ENCODE measurements at places on chromosomes 2 and 18.

DNA sequence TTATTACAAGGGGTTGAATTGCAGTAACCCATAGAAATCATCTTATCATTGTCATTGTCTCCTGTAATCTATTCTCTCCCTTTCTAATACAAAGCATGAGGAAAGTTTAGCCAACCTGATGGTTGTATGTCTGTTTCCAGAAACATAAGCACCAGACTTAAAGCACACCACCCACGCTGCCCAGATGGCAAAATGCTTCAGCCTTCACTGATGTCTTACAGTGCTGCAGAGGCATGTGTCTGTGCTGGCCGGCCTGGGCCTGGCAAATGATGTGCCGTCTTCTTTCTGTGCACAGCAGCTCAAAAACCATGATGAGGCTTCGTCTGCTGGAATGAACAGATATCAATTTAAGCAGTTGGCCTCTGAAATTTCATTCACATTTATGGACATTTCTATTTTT, 443.0 kb upstream of the RGPD4 start:
- no peak for DNase-seq

DNA sequence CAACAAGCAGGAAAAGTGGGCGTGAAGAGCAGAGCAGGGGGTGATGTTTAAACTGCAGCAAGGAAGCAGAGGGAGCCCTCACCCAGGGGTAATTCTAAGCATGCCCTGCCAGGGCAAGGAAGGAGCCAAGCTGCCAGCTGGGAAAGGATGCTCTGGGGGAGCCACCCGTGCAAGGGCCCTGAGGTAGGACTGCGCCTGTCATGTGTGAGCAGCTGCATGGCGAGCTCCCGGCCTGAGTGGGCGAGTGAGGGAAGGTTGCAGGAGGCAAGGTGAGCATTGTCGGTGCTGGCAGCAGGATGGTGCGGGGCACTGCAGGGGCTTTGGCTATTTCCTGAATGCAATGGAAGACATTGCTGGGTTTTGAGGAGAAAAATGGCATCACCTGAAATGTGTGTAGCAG, 107.2 kb downstream of the COPS8 start:
- DNase-seq, result no peak

- DNase-seq, result no peak
These were observed 29.4 kb downstream of the HADHB start for GRCh38 chr2:26274058-26274613.

GRCh38 chr2:187549193-187549592, 5.0 kb downstream of the TFPI start:
- no peak for DNase-seq

DNA sequence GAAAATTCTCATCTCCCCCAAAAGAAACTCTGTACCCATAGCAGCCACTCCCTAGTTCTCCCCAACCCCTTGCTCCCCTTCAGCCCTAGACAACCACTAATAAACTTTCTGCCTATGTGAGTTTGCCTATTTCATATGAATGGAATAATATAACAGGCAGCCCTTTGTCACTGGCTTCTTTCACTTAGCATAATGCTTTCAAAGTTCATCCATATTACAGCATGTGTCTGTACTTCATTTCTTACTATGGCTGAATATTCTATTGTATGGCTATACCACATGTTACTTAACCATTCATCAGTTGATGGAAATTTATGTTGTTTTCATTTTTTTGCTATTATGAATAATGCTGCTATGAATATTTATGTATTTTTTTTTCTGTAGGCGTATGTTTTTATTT, 442.9 kb downstream of the SLC4A3 start:
- DNase-seq, result no peak

DNA sequence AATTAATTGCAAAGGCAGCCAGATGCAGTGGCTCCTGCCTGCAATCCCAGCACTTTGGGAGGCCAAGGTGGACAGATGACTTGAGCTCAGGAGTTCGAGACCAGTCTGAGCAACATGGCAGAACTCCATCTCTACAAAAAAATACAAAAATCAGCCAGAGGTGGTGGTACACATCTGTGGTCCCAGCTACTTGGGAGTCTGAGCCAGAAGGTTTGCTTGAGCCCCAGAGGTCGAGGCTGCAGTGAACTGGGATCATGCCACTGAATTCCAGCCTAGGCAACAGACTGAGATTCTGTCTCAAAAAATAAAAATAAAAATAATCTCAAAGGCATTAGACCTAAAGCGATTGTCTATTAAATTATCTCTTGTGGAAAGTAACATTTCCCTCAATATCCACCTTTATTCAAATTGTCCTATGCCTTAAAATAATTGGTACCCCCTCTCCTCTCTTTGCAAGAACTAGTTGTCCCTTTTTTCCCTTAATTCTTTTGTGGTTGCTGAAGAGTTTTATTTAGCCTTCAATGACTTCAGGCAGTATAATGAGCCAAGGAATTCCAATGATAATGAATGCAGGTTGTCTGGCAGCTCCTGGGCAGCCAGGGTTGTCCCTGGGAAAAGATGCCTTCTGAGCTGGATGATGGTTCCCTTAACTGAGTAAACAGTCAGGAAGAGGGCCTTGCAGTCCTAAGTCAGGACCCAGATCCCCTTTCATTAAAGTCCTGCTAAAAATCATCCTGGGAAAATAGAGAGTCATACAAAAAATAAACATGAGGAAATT, 32.2 kb downstream of the GPR75 start:
- DNase-seq, result no peak

DNA sequence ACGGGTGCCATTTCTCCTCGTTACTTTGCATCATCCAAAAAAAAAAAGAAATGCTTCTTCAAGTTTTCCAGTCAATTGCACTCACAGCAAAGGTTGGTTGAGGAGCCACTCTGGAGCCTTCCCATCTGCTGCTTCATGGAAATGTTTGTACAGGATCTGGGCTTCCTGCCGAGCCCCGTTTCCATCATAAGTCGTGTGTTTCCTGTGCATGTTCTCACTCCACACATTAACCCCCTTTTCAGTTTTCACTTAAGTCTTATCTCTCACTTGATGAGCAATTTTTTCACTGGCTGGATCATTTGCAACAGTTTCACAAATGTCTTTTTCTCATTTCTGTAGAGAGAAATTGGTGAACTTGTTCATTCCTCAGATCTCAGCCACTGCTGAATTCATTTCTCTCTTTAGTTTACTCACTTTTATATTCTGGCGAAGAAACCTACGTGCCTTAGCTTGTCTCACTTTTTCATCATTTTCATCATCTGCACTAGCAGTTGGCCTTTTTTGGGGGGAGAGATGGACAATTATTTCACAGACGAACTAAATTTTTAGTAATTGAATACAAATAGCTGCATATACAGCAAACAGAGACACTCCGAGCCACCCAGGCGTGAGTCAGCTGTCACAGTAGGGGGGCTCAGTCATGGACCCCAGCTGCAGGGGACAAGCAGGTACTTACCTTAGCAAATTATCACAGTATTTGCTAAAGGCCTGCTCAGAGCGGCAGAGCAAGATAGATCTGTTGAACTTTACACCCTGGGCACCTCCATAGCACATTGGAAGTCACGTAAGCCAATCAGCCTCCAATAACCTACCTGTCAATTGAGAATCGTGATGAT, 750.8 kb upstream of the ID2 start:
- no peak for DNase-seq

DNA sequence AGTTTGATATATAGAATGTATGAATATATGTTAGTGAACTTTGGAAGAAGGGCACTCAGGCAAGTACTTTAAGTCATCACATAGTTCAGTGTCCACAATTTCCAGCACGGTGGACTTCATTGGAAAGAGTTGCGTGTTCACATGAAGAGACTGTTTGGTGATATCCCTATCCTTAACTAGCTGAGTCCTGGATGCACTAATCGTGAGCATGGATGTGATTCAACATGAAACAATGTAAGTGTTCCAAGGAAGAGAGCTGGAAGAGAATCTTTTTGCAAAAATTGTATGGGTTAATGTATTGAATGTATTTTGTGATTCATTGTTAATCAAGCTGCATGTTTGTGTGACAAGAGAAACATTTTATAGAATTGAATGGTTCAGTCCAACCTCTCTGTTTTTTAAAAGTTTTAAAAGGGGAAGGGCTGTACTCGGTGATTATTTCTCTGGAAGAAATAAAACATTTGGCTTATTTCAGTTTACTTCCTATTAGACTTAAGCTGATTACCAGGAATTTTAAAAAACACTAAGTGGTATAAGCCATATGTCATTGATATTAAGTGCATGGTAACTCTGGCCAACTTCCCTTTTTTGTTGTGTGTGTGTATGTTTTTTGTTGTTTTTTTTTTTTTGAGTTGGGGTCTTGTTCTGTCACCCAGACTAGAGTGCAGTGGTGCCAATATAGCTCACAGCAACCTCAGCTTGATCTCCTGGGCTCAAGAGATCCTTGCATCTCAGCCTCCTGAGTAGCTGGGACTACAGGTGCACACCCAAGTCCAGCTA, 8.6 kb downstream of the XRCC5 start:
- no peak for DNase-seq

DNA sequence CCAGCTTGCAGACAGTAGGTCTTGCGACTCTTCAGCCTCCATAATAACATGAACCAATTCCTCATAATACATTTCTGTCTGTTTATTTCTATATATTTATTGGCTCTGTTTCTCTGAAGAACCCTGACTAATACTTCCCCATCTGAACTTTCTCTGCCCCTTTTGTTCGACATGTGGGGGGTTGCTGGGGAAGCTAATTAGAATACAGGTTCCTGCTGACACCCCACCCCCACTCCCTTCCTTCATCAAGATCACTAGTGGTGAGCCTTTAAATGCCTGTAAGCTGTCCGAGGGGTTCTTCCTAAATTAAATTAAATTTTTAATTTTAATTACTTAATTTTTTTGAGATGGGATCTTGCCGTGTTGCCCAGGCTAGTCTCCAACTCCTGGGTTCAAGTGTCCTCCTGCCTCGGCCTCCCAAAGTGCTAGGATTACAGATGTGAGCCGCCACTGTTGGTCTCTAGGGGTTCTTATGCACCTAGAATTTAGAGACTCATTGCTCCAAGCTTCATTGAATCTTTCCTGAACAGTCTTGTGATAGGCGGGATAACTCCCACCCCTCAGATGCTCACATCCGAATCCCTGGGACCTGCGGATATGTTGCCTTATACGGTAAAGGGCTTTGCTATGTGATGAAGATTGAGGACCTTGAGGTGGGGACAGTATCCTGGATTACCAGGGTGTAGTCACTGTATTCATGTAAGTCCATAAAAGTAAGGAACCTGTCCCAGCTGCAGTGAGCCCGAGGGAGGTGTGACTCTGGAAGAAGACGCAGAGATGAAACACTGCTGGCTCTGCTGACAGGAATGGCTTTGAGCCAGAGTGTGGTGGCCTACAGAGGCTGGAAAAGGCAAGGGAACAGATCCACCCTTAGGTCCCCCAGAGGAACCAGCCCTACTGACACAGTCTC, 26.2 kb downstream of the HPCAL1 start:
- peak; percentile 47 for DNase-seq

DNA sequence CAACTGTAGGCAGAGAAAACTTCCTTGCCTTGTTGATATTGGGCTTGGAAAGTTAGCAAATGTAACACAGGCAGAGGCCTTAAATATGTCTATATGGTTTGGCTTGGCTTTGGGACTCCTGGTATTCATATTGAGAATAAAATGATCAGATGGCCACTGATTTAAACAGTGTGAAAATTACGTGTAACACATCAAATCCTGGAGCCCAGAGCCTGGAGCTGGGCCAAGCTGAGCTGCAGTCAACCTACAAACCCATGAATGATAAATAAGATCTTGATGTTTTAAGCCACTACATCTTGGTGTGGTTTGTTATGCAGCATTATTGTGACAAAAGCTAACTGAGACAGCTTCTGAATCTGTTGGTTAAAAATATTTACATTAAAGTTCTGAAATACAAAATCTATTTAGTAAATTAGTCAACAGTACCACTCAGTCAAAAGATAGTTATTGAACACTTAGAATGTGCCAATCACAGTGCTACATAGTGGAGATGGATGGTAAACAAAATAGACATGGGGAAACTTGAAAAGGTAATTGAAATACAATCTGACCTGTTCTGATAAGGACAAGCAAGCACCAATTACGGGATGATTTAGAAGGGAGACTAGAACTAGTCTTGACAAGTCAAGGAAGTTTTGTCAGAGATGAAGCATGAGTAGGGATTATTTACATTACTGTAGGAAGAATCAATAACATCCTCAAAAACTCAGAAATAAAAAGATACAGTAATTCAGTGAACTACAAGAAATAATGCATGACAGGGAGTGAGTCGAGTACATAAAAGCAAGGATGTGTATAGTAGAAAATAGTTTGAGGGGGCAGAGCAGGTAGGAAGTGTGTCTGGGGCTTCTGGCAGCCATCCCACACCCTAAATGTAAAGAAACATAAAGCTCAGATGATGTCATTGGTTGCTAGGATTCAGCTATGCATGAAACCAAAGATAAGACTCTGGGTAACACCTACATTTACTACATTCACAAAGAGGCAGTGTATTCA, 157.7 kb downstream of the HNMT start:
- no peak for DNase-seq

- no peak for DNase-seq
These were observed 11.8 kb upstream of the CDC42EP3 start for GRCh38 chr2:37683241-37683640.

- DNase-seq, result no peak
These were observed 69.5 kb downstream of the EPAS1 start for GRCh38 chr2:46366668-46367052.

GRCh38 chr18:76754351-76754750, 68.0 kb upstream of the ZNF236 start:
- DNase-seq, result no peak

DNA sequence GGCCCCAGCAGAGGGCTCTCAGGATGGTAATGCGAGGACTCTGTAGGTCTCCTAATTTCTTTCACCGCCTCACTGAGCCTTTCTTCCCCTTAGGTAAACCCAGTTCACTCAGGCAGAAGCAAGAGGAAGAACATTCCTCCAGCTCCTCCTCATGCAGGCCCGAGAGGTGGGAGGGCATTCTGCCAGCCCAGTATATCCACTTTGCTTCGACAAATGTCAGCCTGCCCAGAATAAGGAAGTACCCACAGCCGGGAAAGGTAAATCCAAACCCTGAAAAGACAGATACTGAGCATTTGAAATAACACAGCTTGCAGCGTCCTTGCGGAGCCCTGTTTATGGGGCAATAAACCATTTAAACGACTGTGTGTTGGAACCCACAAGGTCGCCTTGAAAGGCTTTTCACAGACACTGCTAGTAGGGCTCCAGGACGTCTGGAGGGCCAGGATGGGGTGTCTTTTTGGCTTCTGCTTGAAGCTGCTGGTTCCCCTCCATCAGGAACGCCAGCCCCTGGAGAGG, 63.0 kb upstream of the STPG4 start:
- DNase-seq, result peak; percentile 57

- no peak for DNase-seq
These were observed 328.9 kb upstream of the NT5C1B start for GRCh38 chr2:18918280-18918679.

GRCh38 chr2:231666171-231667095, 41.9 kb upstream of the PTMA start:
- DNase-seq, result peak; percentile 87

DNA sequence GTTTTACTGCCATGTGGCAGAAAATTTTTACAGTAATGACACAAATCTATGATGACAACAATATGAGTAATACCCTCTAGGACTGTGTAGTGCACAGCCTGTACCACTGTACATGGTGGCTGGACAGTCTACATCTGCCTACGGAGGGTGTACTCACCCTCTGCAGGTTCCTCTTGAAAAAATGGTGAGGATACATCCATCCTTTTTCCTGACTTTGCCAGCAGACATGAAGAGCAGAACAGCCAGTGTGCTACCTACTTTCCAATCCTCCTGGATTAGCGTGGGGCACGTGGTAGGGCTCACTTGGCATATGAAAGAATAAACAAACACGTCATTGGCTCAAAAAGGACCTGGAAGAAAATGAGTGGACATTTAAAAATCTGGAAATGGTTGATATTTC, 62.6 kb downstream of the TRPM8 start:
- DNase-seq, result no peak

GRCh38 chr2:163681745-163682144, 54.1 kb downstream of the FIGN start:
- no peak for DNase-seq

- DNase-seq, result no peak
These were observed 5.3 kb upstream of the FOSL2 start for GRCh38 chr2:28387082-28387960.

Measured in common myeloid progenitor, CD34-positive (primary cell).